ENCODE measurements at places on chromosomes 13 and 19. TPM values are rescaled to one million over a fixed set of nuclear protein-coding genes. Genes with fewer than 3 reads are reported as not detected.
A peak's percentile ranks its signal among the peaks of the same experiment; 100 is the strongest.

The GPX4 gene
- 121 TPM for total RNA-seq

GRCh38 chr13:71879129-71879535, 12.1 kb upstream of the DACH1 start:
- H3K27me3 ChIP-seq: no peaks in the 10 kb centered on the region
- H3K4me1 ChIP-seq: no peaks in the 10 kb centered on the region
- H3K36me3 ChIP-seq: no peaks in the 10 kb centered on the region
- H3K4me3 ChIP-seq: no peak overlapping the region

DNA sequence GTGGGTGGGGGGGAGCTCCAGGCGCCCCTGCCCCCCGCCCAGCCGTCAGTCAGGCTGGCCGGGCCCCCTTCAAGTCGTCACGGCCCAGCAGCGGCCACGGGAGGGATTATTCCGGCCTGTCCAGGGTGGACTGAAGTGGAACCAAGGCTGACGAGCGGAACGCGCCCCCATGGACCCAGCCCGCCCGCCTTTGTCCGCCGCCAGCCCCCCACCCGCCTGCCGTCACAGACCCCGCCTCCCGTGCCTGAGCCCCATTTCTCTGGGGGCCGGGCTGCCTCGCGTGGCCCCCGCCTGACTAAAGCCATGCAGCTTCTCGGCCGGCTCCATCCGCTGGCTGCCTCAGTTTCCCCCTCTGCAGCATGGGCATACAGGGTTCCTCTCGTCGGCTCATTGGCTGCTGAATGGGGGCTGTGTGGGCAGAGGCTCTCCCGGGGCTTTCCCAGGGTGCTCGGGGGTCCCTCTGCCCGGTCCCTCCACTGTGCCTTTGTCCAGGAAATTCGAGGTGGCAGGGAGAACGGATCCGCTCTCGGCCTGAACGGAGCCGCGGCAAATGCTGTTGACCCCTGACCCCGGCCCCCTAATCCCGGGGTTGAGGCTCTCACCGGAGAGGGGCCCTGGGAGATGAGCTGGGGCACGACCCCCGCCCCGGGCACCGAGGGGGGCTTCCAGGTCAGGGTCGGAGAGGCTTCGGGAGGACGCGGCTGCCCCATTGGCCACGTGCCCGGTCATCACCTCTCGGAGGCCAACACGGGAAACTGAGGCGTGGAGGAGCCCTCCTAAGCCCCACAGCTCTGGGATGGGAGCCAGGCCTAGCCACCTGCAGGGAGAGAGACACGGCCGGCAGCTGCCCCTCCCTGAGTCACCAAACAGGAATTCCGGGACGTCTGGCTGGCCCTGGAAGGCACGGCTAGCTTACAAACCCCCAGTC, 27.4 kb downstream of the EFNA2 start:
- no peak overlapping the region for H3K27ac ChIP-seq
- peaks cover 12% of the 10 kb centered on the region for H3K27me3 ChIP-seq
- DNase-seq: no peak
- H3K36me3 ChIP-seq: no peaks in the 10 kb centered on the region

The TGFBR3L gene
- 4.6 TPM for total RNA-seq

- peaks cover 40% of the 10 kb centered on the region for H3K4me1 ChIP-seq
- DNase-seq: no peak
- peaks cover 31% of the 10 kb centered on the region for H3K36me3 ChIP-seq
- no peaks in the 10 kb centered on the region for H3K27me3 ChIP-seq
These were observed 2.5 kb downstream of the MAP1S start for GRCh38 chr19:17721821-17722220.

DNA sequence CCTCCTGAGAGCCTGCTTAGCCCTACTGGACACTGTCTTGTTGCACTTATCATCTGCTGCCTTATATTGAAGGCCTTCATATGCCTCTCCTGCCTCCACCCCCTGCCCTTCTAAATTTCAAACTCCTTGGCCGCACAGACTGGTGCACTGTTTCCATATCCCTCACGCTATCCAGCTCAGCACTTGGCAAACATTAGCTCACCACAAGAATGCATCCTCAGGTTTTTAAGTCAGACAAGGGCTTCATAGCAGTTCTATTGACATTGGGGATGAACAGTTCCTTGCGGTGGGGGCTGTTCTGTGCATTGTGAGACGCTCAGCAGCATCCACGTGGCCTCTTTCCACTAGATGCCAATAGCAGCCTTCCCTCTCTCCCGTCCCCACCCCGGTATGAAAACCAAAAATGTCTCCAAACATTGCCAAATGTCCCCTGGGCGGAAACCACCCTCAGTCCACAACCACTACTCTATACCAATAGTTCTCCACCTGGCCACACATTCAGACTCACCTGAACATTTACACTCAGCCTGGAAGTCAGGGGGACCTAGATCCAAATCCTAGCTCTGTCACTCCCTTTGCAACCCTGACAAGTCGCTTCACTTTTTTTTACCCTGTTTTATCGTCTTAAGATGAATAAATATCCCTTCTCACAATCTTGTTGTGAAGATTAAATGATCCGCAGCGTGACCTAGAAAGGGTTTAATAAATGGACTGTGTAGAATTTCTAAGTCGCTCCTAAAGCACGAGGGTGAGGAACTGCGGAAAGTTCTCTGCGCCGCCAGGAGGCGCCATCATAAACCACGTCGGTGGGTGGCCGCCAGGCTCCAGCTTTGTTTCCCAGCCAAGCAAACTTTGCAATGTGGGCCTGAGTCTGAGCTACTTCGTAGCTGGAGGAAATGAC, 3.6 kb upstream of the CEACAM3 start:
- peaks cover 11% of the 10 kb centered on the region for H3K4me1 ChIP-seq
- H3K4me3 ChIP-seq: no peak overlapping the region
- DNase-seq: peak; percentile 41
- H3K27ac ChIP-seq: no peak overlapping the region

DNA sequence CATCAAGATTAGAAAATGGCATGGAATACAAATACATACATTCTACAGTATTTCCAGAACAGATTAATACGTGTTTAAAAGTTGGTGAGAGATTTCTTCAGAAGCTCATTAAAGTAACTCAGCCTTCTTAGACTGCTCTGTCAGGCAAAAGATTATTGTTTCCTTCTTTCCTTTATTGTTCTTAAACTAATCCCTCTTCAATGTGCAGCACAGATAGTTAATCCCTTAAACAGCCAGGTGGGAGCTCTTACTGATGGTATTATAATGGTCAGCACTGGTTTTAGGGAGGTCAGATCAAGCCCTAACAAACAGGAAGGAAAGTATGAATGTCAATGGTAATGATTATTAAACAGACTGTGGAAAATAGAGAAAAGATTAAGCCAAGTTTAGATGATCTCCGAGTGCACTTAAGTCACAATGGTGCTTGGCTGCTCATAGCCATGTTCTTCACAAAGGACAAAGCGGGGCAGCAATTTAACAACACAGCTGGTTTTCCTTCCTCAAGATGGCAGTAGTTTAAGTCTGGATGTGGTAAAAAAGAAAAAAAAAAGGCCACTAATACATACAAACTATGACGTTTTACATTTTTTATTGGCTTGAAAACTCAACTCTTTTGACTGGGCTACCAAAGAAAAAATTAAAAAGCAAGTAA, 992.6 kb downstream of the PCDH9 start:
- DNase-seq: no peak
- H3K4me1 ChIP-seq: no peaks in the 10 kb centered on the region
- no peaks in the 10 kb centered on the region for H3K27me3 ChIP-seq

The LMO7 gene
- total RNA-seq: 10.4 TPM

The OCEL1 gene
- total RNA-seq: 37.0 TPM

- no peaks in the 10 kb centered on the region for H3K27me3 ChIP-seq
- peaks cover 36% of the 10 kb centered on the region for H3K4me1 ChIP-seq
These were observed 2.9 kb upstream of the PTOV1 start for GRCh38 chr19:49847731-49848696.

- DNase-seq: no peak
- no peak overlapping the region for H3K27ac ChIP-seq
- no peak overlapping the region for H3K4me3 ChIP-seq
- H3K27me3 ChIP-seq: peaks cover 8% of the 10 kb centered on the region
- H3K36me3 ChIP-seq: no peaks in the 10 kb centered on the region
These were observed 101.2 kb downstream of the TNFRSF19 start for GRCh38 chr13:23671377-23671776.

The RFXAP gene
- 11.3 TPM for total RNA-seq

GRCh38 chr19:42524943-42525342, 3.3 kb downstream of the CEACAM1 start:
- H3K4me3 ChIP-seq: no peak overlapping the region
- H3K27me3 ChIP-seq: no peaks in the 10 kb centered on the region
- no peak for DNase-seq
- peaks cover 14% of the 10 kb centered on the region for H3K4me1 ChIP-seq
- no peaks in the 10 kb centered on the region for H3K36me3 ChIP-seq
- no peak overlapping the region for H3K27ac ChIP-seq

All from natural killer cell (primary cell).